CD4-positive, alpha-beta T cell treated with Interferon alpha-2 for 1 hour (primary cell): ENCODE measurements at places on chromosomes 3 and 15.

DNA sequence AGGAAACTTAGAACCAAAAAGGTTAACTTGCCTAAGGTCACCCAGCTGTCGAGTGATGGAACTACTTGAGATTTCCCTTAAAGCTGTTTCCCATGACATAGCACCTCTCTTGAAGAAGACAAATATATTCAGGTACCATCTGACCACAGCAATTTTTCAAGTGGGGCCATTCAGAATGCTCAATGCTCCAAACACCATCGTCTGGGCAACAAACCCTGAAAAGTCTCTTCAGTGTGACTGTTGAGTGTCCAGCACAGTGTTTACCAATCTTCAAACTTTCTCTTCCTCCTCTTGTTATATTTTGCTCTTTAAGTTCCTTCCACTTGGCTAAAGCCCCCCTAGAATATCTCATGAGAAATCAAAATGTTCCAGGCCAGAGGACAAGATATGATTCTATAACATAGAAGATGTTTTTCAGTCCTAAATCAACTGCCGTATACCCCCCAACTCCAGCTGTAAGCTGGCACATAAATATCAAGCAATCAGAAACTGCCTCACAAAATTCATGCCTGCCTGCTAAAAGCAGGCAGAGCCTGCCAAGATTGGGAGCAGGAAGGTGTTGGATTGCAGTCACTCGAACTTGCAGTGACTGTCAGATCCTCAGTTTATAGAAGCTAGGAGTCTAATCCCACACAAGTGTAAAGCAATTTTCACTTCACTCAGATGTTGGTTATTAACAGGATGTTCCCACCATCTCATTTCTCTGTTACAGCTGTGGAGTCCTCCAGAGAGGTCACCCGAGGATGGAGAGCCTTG is 230.5 kb upstream of the MRPL3 start:
- DNase-seq = no peak

GRCh38 chr3:175552929-175553328 is 693.8 kb downstream of the NAALADL2 start:
- no peak for DNase-seq

DNA sequence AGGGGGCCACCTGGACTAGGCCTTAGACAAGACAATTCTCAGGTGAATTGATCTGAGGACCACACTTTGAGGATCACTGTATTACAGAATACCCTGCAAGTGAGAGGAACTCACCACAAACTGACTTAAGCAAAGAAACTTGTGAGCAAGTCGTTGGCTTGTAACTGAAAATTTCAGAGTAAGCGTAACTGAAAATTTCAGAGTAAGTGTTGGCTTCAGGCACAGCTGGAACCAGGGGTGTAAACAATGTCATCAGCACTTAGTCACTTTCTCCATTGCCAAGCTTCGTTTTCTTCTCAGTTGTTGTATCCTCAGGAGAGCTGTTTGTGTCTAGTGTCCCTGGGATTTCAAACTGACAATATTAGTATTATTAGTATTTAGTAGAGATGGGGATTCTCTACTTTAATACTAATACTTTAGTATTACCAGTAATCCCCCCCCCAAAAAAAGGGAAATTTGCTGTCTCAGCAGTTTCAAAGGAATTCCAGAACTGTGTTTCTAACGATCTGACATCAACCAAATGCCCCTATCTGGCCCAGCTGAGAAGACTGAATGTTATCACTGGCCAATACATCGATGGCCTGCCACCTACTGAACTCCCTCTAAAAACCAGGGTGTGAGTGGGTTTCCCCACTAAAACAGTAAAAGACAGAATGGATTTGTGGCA is 474.4 kb downstream of the NTRK3 start:
- no peak for DNase-seq

DNA sequence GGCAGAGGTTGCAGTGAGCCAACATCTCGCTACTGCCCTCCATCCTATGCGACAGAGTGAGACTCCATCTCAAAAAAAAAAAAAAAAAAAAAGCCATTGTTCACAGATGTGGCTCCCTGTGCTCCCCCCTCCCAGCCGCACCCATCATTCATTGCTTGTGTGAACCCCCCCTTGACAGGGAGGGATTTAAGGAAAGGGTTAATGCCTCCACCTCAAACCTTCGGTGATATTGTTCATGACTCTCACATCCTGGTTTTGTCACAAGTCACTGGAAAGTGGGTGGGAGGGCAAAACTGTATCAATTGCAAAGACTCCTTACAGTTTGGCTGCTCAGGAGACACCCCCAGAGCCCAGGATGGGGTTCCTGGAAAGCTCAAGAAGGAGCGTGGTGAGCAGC is 7.7 kb downstream of the SLC6A6 start:
- DNase-seq = no peak

DNA sequence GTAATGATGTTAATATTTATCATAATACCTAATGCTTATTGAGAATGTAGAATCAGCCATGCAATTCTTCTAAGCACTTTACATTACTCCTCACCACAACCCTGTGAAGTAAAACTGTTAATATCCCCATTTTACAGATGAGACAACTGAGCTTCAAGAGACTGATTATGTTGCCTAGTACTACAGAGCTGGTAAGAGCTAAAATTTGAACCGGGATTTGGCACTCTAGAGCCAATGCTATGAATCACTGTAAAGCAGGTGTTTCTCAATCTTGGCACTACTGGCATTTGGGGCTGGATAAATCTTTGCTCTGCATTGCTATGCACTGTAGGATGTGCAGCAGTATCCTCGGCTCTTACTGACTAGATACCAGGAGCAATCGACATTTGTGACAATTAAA is 367.7 kb downstream of the MAGI1 start:
- DNase-seq = no peak

- no peak for DNase-seq
These were observed 182.5 kb downstream of the FOXP1 start for GRCh38 chr3:71400986-71401451.

DNA sequence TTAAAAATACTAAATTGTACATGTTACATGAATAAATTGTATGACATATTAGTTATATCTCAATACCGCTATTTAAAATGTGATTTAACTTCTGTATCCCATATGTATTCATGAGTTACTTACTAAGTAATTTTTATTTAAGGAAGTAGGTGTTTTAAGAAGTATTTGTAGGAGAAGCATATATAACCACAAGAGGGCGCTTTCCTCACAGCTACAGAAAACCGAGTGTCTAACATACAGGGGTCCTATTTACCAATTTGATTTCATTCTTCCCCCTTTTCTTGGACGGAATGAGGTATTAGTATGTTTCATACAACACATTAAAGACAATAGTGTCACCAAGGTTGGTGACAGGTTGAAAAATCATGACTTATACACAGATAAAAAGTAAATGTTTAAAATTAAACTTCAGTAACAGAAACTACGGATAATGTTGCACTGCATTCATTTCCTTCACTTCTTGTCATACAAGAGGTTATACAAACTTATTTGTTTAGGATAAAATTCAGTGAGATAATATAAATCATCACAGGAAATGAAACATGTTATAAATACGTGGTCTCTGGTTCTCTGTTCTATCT is 253.6 kb downstream of the MAGI1 start:
- DNase-seq = no peak

DNA sequence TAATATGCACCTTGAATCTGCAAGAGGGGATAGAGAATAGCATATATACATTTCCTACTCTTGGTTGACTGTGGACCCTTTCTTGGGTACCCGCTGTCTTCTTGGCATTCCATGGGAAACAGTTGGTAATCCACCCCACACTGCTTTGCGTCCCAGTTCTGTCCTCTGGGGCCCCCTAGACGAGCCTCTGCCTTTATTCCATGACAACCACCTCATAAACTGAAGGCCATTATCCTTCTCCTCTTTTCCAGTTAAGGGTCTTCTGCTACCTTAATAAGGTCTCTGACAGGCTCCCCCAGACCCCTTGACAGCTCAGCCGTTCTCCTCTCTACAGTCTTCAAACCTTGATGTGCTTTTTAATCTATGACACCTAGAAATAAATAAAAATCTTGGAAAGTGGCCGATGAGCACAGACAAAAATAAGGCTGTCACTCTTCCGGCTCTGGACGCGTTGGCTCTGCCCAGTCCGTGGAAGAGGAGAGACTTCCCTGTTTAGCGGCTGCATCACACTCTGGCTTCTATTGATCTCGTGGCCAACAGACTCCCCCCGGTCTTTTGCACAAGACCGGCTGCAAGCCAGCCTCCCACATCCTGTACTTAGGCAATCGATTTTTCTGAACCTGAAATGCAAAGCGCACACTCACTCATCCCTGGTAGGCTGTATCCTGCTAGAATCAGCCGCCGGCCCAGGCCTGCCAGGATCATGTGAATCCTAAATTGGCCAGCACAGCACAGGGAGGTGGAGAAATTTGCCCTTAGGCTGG is 251.0 kb upstream of the TLE3 start:
- no peak for DNase-seq

- peak; percentile 74 for DNase-seq
These were observed 20.6 kb upstream of the EPHB3 start for GRCh38 chr3:184540777-184541681.

- no peak for DNase-seq
These were observed 769.1 kb downstream of the NTRK3 start for GRCh38 chr15:87487484-87487883.

DNA sequence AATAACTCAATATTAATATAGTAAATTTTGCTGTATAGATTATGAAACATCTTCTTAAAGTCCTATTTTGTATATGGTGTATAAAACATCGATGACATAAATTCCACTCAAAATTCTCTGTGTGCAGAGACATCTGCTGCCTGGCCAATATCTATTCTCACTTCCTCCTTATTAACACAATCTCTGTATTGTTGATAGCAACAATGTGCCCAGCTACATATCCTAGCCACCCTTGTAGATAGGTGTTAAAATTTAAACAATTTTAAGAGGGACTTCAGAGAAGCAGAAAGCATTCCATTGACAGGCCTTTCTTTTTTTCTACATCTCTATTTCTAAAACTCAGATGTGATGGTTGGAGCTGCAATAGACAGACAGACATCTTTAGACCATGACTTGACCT is 72.3 kb downstream of the FGF12 start:
- DNase-seq = no peak

- DNase-seq = peak; percentile 19
These were observed 237.5 kb downstream of the UBE2E2 start for GRCh38 chr3:23440416-23441294.

DNA sequence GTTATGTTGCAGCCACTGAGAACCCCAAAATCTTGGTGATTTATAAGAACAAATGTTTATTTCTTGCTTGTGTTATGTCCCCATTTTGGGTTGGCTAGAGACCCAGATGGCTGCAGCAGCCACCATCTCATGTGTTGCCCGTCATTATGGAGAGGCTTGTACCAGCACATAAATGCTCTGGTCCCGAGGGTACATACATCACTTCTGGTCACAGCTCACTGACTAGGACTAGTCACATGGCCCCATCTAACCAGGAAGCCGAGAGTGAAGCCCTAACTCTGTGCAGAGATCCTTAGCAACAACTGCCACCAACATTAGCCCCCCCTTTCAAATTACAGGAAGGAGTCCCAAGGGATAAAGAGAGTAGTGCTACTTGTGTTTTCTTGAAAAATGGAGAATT is 25.5 kb upstream of the HACD2 start:
- peak; percentile 20 for DNase-seq

DNA sequence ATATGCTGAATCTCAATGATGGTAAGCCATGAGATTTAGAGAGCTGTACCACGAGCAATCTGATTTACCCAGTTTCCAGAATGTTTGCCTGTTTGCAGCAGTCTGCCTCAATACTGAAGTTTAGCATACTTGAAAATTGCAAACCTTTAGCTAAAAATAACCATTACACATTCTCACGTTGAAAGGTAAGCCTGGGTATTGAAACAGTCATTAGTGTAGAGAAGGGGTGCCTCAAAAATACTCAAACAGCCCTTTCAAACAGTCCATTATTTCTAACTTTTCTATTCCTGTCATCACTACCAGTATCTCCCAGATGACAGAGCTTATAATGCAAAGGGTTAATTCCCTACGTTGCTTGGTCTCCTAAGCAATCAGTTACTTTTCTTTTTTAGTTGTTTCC is 111.8 kb upstream of the MBNL1 start:
- no peak for DNase-seq

GRCh38 chr15:49901996-49902684 is 216.9 kb downstream of the ATP8B4 start:
- no peak for DNase-seq

DNA sequence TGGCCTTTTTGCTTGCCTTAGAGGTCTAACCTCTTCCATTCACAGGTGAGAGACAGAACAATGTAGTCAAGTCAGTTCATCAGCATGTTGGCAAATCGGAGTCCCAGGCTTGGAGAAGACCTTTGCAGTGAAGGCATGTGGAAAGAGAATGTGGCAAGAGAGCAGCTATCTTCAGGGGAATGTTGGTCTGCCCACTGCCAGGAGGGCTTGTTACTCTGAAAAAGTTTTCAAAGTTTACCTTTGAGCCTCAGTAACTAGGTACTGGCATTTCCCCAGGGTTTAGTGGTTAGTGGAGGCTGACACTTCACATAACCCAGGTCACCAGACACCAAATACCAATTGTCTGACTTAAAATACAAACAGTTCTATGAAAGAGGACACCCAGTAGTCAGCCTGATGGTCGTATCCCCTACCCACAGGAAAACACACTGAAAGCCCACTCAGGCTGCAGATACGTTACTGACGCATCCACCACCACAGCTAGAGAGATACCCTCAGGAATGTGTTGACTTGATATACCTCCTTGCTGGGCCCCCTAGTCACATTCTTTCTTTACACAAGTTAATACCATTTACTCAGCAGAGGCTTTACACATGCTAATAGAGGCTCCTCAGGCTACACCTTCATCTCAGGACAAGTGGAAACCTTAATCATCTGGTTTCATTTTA is 9.7 kb upstream of the ARID3B start:
- no peak for DNase-seq

DNA sequence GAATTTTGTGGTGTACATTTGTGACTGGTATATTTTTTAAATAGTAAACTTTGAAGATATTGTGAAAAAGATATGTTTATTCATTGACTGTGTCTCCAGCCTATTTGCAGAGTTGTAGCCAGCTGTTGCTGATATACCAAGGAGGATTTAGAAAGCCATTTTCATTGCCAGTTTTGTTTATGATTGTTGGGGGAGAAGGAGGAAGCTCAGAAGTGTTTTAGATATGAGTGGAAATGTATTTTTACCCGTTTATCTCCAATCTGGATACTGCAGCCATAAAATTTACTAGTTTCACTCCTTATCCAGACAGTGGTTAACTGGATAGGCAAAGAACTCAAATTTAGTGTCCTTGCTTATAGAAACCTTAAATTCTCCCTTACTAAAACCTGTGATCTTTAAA is 18.8 kb downstream of the ATP11B start:
- no peak for DNase-seq

DNA sequence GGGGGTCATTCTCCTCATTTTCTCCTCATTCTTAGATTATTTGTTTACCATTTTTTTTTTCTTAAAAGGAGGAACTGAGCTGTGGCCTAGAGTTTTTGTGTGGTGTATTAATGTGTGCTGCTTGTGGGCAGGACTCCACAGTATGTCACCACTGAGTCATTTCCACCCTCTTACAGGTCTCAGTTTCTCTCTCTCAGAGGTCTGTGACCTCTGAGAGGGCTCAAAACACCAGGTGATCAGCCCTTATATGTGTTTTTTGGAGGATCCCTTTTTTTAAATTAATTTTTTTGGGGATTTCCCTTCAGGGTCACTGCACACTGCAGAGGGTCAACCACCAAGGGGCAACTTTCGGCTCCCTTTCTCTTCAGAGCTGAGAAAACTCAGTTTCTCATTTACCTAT is 166.4 kb downstream of the SUCNR1 start:
- no peak for DNase-seq
